ENCODE measurements at places on chromosomes 6 and 20.

DNA sequence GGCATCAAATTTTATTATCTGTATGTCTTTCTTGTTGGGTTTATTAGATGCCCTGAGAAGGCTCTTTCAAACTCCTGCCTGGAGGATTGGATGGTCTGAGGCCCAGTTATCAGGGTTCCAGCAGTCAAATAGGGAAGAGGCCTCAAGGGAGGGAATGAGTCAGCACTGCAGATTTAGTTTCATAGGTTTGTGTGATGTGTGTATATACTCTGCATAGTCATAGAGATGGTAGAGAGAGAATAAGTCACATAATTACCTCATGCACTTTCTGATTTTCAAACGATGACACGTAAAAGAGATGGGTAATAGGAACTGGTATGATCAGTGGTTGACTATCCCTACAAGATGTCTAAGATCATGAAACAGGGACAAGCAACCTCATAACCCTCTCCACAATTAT is 82.1 kb downstream of the ADAT2 start:
- no peak for DNase-seq

- DNase-seq: no peak
Measured at GRCh38 chr6:25172819-25173218, 106.4 kb upstream of the CARMIL1 start.

DNA sequence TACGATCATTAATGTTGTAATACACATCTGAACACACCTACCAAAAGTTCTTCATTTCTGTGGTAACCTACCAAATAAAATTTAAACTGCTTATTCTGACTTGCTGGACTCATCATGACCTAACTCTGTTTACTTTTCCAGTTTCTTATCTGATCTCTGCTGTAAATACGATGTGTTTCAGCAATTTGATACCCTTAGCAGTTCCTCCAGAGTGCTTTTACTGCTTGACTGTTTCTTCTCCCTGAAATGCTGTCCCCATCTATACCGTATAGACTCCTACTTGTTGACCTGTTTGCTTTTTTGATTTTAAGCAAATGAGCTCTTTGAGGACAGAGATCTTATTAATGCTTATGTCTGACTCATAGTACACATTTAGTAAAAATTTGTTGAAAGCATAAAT is 119.5 kb downstream of the SCAF8 start:
- DNase-seq: no peak

DNA sequence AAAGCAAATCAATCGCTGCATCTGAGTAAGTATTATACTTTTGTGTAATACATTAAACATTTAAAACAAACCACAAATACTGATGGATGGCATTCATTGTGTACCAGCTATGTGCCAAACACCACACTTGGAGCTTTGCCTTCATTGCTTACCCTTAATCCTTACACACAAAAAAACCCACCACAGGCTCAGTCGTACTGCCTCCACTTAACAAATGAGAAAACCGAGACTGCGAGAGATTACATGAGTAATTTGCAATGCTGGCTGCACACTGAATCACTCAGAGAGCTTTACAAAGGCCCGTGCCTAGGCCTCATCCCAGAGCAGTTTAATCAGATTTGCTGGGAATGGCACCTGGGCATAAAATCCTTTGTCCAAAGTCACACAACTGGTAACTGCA is 130.5 kb downstream of the EDN1 start:
- no peak for DNase-seq

DNA sequence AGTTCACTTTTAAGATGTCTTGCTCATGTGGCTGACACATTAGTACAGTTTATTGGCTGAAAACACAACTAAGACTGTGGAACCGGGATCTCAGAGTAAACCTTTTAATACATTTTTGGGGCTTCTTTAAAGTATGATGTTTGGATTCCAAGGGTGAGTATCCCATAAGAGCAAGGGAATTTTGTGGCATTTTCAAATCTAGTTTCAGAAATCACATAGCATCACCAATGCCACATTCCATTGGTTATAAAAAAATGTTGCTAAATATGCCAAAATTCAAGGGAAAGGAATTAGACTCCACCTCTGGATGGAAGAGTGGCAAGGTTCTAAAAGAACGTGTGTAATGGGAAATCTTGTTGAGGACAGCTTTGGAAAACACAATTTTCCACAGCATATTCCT is 338.6 kb downstream of the COL12A1 start:
- DNase-seq: no peak
